T-helper 9 cell (primary cell): ENCODE measurements at places on chromosomes 6 and 20.

- DNase-seq, result no peak
Measured at GRCh38 chr6:145423936-145424335, 311.4 kb downstream of the EPM2A start.

DNA sequence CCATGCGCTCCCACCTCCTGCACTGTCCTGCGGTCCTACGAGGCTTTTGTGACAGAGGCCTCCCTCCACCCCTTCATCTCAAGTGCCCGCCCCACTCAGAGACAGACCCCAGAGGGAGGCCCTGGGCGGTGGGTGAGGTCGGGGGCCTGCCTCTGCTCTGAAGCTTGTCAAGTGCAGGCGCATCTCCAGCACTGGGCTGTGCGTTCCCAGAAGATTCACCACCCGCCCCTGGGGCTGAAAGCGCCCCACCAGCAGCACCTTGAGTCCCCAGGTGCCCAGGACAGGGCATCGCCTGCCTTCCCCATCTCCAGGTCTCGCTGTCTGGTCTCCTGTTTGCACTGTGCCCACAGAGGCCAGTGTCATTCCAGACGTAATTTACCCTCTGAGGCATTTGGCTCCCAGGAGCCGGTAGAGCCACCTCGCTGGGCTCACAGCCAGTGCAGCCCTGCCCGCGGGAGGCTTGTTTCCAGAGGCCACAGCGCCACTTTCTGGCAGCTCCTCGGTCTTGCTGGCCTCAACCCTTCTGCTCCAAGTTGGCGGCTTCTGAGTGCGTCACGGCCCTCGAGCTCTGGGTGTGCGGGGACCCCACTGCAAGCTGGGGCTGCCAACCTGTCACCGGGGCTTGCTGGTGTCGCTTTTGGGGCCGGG, 191.1 kb downstream of the TAF4 start:
- DNase-seq, result no peak

- DNase-seq, result no peak
Measured at GRCh38 chr6:55456016-55456415, 123.0 kb downstream of the HMGCLL1 start.

DNA sequence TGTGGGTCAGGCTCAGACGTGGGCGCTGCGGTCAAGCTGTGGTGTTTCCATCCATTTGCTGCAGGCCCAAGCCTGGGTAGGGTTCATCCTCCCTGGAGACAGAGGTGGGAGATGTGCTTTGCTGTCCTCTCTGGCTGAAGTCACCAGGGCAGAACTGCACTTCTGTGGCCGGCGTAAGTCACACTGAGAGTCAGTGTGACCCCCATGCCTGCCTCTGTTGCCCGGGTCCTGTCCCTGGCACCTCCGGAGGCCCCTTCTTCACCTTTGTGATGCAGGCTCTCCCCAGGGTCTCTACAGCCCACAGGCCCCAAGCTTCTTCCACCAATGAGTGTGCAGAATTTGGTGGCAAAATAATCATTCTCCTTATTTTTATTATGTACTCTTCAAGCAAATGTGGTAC, 53.8 kb upstream of the DACT2 start:
- no peak for DNase-seq

DNA sequence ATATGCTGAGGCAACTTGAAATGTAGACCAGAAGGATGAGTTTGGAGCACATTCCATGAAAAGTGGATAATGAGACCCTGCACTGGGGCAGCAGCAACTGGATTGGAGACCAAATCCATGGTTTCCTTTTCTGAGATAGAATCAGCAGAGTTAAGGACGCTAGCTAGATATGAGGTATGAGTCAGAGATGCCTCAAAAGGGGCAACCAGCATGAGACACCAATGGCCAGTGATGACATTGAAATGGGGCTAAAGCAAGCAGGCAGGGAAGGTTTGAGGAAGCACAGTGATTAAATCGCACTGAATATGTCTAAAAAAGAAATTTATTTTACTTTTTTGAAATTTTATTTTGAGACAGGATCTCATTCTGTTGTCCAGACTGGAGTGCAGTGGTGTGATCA, 802.4 kb downstream of the TFAP2A start:
- DNase-seq, result no peak

GRCh38 chr6:75183099-75183541, 22.7 kb downstream of the COL12A1 start:
- no peak for DNase-seq

DNA sequence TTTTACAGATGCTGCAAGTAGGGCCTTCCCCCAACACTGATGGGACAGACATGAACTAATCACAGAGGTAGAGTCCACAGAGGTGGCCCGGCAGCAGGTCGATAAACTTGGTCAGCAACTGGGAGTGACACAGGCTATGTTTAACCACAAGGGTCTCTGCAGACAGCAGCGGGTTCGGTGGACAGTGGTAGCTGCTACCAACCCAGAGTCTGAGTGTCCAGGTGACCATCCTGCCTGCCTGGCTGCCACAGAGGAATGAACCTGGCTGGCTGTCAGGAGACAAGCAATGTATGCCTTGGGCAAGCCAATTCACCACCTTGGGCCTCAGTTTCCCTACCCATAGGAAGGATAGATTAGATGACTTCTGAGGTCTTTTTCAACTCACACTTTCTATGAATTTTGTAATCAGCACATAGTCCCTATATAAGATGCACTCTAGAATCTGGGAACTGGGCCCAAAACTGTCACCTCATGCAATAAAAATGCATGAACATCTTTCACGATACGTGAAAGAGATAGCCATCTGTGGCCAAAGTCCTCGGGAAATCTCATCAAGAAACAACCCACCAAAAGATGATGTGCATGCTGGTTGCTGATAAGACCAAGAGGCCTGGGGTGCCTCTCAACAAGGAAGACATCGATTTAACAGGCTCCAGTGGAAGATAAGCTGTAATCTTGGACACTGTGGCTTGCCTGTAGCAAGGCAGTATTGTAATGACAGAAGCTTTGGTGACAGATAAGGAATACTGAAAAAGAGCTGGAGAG, 30.5 kb downstream of the MDGA1 start:
- DNase-seq, result no peak

GRCh38 chr6:90082847-90083246, 188.6 kb downstream of the GJA10 start:
- no peak for DNase-seq

DNA sequence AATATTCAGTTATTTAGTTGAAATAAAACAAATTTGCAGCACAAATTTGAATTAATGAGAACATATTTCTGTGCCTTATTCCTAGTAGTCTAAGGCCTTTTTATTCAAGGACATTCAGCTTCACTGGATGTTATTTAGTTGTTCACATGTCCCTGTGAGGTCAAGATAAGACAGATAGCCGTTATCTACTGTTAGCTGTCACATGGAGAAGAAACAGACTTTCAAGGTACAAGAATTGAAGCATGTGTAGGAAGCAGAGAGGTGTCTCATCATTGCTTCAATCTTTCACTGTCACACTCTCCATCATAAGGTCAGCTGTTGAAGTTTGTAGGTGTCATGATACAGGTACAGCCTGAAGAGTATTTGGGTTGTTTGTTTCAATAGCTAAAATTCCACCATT, 112.9 kb upstream of the JAG1 start:
- no peak for DNase-seq

DNA sequence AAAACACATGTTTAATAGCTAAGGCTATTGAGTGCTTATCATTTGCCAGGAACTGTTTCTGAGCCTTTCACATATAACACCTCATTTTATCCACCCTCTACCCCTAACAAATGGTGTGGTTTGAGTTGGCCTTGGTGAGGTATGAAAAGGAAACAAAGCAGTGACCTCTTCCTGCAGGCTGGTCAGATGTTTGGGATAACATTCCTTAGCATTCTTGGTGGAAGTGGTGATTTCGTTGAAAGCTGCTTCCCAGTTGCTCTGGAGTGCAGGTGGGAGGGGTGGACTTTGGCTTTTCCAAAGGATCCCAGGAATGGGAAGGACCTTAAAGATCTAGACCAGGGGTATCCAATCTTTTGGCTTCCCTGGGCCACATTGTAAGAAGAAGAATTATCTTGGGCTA, 41.3 kb downstream of the CARMIL1 start:
- no peak for DNase-seq

GRCh38 chr6:79613912-79614311, 17.2 kb upstream of the SH3BGRL2 start:
- no peak for DNase-seq

DNA sequence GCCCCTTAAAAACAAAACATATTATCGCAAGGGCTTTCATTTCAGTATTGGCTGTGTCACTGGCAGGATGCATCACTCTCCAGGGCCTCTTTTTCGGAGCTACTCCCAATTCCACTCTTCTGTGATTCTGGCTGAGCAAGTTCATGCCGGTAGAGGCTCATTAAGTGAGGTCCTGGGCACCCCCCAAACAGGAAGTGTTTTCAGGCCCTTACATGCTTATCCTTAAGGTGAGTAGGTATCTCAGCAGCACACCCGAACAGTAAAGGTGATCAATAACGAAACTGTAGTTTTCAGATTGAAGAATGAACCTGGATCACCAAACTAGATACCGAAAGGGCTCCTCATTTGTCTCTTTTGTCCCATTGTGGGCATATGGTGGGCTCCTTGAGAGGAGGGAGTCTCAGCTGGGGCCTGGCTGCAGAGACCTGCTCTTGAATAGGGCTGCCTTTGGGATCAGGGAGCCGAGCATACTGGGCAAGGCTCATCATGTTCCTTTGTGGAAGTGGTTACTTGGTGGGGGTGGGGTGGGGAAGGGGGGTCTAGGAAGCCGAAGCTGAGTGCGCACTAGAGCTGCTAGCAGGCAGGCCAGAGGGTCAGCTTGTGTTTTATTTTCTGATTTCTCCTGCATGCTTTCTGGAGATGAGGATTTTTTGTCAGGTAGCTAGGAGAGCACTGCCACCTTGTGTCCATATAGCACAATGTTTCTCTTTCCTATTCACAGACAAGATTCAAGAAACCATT, 65.2 kb downstream of the CDS2 start:
- DNase-seq, result no peak

- DNase-seq, result no peak
Measured at GRCh38 chr6:169536446-169537170, 165.2 kb downstream of the WDR27 start.

- DNase-seq, result no peak
Measured at GRCh38 chr6:78700991-78701390, 166.4 kb upstream of the IRAK1BP1 start.

- no peak for DNase-seq
Measured at GRCh38 chr6:80689716-80690395, 583.4 kb downstream of the BCKDHB start.

GRCh38 chr20:38726804-38727606, 2.7 kb downstream of the SLC32A1 start:
- DNase-seq, result peak; percentile 36

- DNase-seq, result no peak
Measured at GRCh38 chr6:20203561-20204511, 8.4 kb downstream of the MBOAT1 start.

DNA sequence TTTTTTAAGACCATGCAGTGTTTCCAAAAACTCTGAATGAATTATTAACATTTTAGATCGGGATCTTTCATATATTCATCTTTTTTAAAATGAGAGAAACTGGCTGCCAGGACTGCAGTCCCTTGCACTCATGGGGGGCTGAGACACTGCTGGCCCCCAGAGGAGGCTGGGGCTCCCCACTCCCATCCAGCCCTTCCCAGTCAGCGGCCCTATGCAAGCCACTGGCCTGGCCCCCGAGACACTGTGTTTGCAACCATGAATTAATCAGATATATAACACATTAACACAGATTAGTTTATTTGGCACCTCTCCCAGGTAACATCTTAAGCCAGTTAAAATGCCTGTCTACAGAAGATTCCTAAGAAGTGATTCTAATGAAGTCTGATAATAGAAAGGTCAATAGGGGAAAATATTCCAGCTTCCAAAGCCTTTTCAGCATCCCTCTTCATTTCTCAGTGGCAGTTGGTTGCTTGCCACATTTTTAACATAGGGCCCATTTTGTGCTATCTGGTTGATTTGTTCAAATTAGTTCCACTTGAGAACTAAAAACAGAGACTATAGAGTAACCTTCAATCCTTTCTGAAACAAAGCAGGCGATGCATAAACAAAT, 184.4 kb upstream of the FBXL4 start:
- DNase-seq, result no peak

DNA sequence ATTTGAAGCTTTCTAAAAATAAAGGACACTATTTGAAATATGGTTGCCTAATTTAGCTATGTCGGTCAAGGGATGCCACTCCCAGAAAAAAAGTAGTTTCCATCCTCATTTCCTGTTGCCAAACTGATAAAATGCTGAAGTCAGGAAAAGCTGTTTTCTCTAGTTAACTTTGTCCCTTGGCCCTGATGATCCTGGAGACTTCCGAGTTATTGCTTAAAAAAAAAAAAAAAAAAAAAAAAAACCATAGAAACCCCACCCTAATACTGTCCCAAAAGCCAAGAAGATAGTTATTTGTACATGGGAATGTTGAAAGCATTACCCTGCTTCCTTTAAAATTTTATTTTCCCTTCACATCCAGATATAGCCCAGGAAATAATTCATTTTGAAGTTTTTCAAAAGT, 236.7 kb downstream of the SOD2 start:
- no peak for DNase-seq

GRCh38 chr6:39266782-39267355, 37.6 kb upstream of the KCNK5 start:
- no peak for DNase-seq

DNA sequence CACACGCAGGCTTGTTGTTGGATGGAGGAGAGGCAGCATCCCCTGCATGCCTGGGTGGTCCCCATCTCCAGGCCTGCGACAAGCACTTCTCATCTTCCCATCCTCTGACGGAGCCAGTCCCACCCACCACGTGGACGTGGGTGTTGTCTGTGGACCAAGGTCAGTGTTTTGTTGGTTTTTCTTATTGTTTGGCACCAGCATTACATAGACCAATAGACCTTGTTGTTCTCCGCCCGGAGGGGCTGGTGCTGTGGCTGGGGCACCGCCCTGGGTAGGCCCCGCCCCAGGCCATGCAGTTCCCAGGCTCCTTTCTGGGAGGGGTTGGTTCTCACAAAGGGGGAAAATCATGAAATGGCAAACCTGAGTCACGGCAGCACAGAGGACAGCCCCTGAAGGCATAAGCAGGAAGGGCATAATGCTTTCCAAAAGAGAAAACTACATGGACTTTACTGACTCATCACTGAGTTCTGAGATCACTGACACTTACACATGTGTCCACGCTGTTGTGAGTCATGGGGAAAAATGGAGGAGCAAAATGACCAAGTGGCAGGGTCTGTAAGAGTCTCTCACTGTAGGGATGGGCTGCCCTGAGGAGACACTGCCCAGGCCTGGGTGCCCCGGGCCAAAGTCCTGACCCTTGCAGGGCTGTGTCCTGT, 90.8 kb downstream of the THBS2 start:
- no peak for DNase-seq
